NCI-H2171 (cell line): ENCODE measurements at places on chromosomes 2 and 18.

DNA sequence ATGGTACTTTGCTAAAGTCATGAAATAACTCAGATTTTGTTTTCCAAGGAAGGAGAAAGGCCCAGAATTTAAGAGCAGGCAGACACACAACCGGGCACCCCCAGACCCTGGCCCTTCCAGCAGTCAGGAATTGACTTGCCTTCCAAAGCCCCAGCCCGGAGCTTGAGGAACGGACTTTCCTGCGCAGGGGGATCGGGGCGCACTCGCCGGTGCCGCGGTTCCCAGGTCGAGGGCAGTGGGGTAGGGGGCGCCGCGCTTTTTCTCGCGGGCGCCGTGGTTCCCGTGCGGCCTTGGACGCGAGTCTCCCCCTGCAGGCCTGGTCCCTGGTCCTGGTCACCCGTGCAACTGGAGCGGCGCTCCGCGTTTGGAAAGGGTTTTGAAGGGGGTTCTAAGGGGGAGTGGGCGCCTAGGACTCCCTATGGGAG lies 1.2 kb downstream of the ZNF236 start:
- no peak for DNase-seq

GRCh38 chr18:63213331-63213900 lies 106.2 kb downstream of the BCL2 start:
- no peak for DNase-seq

- no peak for DNase-seq
Measured at GRCh38 chr2:179556425-179556824, 291.8 kb upstream of the SESTD1 start.

GRCh38 chr2:46779447-46779941 lies 136.1 kb downstream of the MCFD2 start:
- DNase-seq, result no peak

GRCh38 chr2:237512774-237513466 lies 25.9 kb downstream of the MLPH start:
- DNase-seq, result peak; percentile 19

- no peak for DNase-seq
Measured at GRCh38 chr2:176830362-176830761, 382.2 kb upstream of the HNRNPA3 start.

- DNase-seq, result no peak
Measured at GRCh38 chr18:9901377-9901776, 12.4 kb upstream of the VAPA start.

DNA sequence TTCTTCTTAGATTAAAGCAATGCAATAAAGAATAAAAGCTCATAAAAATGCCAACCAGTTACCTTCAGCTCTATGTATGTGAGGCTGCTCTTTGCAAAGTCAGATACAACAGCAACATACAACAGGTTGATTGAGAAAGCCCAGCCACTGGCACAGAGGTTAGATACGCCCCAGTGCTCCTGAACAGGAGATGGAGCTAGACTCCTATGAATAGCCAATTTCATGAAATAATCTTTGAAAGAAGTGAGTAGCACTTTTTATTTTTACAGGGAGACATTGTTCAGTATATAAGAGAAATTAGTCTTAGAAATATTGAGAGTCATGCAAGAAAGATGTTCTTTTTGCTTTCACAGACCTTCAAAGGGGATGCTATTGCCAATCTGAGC lies 362.4 kb upstream of the MEX3C start:
- no peak for DNase-seq

- no peak for DNase-seq
Measured at GRCh38 chr2:136242100-136242499, 124.2 kb upstream of the CXCR4 start.

DNA sequence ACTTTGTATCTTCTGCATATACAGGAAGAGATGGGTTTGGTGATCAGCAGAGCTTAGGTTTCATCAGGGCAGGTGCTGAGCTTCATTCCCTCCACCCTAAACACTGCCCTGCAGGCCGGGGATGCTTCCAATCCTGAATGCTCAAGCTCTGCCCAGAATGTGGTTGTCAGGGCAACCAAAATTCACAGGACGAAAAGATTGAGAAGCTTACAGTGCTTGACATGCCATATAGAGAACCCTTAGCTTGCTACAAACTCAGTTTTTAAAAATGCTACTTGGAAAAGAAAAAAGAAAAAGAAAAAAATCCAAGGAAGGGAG lies 65.6 kb downstream of the SH3RF3 start:
- no peak for DNase-seq

DNA sequence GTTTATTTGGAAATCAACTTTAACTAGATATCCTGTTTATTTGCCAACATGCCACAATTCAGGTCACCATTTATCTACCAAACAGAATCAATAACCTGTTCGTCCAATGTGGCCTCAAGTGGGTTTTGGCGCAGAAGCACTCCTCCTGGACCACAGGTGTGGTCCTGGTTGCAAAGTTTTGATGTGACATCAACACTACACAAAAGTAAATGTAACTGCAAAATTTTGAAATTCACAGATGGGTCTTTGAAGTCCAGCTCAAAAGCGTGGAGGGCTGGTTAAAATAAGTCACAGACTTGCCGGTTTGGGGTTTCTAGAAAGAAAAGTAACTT lies 474 bp upstream of the GCA start:
- DNase-seq, result no peak

GRCh38 chr2:43387092-43388062 lies 161.0 kb upstream of the ZFP36L2 start:
- DNase-seq, result no peak

DNA sequence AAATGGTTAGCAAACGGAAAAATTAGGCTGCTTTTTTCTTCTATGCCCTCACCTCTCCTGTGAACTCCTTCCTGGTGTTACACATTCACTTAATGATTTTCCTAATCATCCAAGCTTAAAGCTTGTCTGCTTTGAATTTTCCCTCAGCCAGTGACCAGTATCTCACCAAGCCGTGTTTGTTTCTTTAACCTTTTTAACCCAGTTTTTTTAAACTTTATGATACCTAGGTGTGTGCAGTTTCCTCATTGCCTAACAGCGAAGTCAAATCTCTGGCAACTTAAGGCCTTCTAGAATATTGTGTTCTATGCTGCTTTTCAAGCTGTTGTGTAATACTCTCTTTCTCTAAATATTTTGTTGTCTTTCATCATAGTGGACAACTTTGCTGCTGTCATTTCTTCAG lies 113.0 kb downstream of the PIK3C3 start:
- DNase-seq, result no peak

GRCh38 chr18:33870059-33870458 lies 292.0 kb downstream of the ASXL3 start:
- DNase-seq, result no peak

GRCh38 chr2:170492010-170492409 lies 223.1 kb upstream of the SP5 start:
- no peak for DNase-seq

DNA sequence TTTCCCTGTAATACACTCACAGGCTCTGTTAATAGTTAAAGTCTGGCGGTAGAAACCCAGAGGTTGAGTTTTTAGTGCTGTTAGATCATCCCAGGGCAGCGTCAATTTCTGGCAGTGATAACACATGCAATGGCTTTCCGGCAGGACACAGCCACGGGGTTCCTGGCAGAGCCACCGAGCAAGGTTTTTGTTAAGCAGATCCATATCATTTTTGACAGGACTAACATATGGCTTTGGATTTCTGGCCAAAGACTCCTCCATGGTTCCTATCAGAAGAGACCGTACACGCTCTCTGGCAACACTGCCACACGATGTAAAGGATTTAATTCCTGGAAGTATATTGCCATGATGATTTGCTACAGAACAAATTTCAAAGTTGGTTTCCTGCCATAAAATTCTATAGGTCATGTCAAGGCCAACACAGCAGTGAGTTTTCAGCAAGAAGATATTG lies 854.3 kb downstream of the LRRTM4 start:
- no peak for DNase-seq

DNA sequence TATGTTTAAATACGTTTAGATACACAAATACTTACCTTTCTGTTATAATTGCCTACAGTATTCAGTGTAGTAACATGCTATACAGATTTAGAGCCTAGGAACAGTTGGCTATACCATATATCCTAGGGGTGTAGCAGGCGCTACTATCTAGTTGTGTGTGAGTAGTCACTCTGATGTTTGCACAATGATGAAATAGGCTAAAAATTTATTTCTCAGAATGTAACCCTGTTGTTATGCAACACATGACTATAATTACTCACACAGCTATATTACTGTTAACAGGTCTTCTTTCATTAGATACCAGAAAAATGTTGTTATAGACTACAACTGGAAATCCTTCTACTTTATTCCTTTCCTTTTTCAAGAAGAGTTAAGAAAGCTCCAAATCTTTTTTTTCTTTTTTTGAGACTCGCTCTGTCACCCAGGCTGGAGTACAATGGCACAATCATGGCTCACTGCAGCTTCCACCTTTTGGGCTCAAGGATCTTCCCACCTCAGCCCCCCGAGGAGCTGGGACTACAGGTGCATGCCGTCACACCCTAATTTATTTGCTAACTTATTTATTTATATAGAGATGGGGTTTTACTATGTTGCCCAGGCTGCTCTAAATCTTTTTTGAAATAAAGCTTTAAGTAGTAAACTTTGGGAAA lies 48.5 kb downstream of the C2orf74 start:
- no peak for DNase-seq

DNA sequence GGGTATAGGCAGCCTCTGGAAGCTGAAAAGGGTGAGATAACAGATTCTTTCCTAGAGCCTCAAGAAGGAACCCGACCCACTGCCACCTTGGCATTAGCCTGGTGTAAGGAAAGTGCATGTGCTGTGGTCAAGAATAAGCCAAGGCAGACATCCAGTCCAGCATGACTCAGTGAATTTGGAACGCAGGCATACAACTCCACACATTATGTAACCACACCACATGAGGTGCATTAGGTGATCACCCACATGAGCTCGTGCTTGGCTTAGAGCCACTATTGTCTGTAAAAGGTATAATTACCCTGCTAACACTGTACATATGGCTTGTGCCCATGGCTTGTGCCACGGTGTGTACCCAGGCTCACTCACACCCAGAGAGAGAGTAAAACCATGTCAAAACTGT lies 583.7 kb upstream of the HNMT start:
- DNase-seq, result peak; percentile 51

DNA sequence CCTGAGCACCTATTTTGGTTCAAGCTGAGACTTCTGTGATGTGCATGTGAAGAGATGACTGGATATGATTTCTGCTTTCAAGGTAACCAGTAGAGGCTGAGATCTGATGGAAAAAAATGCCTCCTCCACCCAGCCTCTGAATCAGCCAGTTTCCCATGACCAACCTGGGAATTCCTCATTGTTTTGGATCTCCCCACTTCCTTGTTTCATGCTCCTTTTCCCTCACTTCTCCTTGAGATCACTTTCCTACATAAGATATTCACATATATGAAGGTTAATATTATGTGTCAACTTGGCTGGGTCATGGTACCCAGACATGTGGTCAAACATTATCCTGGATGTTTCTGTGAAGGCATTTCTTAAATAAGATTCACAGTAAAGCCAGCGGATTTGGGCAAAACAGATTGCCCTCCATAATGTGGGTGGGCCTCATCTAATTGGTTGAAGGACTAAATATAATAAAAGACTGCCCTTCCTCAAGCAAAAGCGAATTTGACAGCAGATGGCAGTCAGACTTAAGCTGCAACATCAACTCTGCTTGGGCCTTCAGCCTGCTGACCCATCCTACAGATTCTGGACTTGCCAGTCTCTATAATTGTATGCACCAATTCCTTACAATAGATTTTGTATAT lies 379.4 kb downstream of the TNS1 start:
- DNase-seq, result no peak

DNA sequence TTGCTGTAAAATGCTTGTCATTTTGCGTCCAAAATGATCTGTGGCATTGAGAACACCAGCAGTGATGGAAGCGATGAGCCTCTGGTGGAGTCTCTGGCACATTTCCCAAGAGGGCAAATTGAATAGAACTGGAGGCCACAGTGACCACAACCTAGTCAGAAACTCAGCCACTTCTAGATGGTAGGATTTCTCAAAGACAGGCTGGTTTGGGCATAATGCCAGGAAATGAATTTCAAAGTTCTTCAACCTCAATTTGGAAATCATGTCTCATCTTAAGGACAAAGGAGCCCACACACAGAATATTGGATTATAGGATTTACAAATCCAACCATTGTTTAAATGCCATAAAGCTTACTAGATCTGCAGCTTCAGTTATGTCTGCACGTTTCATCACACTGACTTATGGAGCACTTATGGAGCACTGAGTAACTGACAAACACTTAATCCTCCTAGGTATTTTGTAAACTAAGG lies 132.1 kb downstream of the COL6A3 start:
- DNase-seq, result no peak

DNA sequence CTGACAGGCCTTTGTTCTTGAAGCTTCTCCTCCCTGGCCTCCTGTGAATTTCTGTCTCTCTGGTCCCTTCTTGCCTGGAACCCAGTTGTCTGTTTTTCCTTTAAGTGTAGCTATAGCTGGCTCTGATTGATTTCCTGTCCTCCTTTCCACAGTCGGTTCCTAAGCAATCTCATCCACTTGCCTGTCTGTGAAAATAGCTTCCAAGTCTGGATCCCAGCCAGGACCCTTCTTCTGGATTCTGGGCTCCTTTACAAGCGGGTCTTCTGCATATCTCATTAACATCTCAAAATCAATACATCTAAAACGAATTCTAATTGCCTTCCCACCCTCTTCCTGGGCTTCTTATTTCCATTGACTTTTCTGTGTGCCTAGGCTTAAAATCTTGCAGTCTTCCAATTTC lies 124.9 kb downstream of the DAW1 start:
- DNase-seq, result no peak

DNA sequence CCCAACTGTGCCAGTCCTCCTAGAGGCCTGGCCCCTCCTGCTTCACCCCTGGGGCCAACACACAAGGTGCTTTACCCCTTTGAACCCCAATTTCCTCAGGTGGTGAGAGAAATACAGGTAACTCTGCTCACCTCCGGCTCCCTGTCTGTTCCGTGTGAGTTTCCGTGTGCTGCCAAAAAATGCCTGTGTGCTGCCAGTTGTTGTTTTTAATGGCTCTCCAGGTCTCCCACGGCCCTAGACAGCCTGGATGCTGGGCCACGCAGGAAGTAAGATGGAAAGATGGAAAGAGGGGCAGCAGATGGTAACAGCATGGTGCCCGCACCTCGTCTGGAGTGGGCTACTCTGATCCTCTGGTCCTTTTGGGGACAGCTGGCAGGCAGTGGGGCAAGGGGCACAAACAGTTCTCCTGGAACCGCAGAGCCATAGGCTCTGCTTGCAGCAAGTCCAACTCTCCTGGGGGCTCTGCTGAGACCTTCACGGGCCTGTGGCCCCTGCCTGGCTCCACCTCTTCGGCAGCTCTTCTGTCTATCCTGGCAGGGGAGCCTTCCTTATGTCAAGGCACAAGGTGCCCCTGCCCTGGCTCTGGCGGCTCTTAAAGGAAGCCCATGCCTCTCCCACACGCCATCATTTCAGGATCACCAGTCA lies 4.3 kb upstream of the ARHGEF4 start:
- no peak for DNase-seq

DNA sequence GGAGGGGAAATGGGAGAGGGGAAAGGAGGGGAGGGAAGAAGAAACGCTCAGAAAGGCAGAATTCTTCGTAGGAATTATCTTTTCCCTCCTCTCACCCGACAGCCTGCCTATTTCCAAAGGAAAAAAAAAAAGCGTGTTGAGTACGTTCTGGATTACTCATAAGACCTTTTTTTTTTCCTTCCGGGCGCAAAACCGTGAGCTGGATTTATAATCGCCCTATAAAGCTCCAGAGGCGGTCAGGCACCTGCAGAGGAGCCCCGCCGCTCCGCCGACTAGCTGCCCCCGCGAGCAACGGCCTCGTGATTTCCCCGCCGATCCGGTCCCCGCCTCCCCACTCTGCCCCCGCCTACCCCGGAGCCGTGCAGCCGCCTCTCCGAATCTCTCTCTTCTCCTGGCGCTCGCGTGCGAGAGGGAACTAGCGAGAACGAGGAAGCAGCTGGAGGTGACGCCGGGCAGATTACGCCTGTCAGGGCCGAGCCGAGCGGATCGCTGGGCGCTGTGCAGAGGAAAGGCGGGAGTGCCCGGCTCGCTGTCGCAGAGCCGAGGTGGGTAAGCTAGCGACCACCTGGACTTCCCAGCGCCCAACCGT lies at the start of gene GAD1:
Gene GAD1, plus strand, starts transcription at position 384 of the 589 bp plus-strand sequence. CDS start 1,705 bp downstream, outside the sequence.
- peak; percentile 87 for DNase-seq
